ENCODE measurements at places on chromosomes 16 and 17.

- peak; percentile 65 for ATAC-seq
These were observed 55.3 kb downstream of the SKAP1 start for GRCh38 chr17:48374650-48375230.

GRCh38 chr17:28644787-28645575, at the start of gene BLTP2:
BLTP2 (minus strand) TSS chr17:28645158; CDS start chr17:28645056, 102 bp downstream.
- peak; percentile 97 for ATAC-seq

DNA sequence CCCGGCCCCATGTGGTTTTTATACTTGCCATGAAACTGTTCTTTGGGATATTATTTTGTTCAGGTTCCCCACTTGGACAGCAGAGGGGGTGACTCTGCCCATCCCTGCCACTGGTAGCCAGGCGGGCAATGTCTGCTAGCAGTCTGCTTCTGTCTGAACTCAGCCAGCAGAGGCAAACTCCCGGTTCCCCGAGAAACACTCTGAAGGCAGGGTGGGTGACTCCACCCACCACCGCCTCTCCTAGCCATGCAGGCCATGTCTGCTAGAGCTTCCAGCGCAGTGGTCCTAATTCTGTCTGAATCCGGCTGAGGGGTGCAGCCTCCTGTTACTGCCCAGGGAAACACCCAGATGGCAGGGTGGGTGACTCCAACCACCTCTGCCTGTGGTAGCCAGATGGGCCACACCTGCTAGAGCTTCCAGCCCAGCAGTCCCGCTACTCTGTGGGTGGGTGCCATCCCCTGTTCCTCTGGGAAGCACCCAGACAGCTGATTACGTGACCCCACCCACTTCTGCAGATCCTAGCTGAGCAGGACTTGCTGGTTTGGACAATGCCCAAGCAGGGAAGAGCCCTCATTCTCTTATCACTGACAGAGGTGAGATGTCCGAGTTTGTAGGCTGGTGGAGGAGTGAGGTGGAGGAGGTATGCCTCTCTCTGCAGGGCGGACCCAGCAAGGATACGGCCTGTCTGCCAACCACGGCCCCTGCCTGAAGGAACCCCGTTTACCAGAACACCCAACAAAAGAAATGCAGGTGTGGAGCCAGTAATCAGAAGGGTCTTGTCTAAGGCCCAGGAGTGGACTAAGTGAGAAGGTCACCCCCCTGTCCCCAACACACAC, 22.4 kb downstream of the NLRP1 start:
- no peak for ATAC-seq

DNA sequence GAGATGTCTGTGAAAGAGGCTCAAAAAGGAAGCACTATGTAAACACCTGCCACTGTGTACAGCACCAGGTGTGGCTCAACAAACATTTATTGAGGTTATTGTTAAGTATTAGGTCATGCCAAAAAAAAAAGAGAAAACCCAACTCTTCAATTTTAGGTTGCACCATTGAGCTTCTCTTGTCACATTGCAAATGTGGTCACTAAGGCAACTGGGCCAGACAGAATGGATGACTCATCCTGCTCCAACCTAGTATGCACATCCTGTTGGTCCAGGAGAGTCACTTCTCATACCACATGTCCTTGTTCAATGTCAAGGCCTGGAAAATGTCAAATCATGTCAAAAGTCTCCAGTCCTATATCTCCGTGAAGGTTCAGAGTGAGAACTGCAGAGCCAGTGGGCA, 25.0 kb downstream of the HOXB1 start:
- peak; percentile 79 for ATAC-seq

DNA sequence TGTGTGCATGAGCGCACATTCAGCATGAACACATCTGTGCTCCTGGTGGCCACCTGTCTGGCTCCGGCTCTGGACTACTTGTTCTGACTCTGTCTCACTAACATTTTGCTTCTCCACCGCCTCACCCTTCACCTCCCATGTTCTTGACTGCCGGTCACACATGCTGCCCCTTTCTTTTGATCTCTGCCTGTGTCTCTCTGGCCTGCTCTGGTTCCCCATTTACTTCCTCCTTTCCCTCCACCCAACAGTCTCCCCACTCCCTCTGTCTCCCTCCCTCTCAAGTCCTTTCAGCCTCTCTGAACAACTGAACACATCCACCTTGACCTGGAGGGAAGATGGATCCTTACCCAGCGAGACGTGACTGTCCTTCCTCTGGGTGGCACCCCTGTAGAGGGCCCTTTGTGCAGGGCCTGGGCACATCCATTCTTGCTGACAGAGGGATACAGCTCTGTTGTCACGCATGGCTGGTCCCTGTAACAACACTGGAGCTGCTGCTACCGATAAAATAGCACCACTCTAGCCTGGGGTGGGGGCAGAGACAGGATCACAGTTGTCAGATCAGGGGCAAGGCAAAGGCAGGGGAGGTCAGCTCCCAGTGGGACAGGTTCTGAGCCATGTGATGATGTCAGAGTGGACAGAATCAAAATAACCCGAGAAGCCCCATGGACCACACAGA, 11.0 kb downstream of the ZSCAN32 start:
- ATAC-seq, result no peak

DNA sequence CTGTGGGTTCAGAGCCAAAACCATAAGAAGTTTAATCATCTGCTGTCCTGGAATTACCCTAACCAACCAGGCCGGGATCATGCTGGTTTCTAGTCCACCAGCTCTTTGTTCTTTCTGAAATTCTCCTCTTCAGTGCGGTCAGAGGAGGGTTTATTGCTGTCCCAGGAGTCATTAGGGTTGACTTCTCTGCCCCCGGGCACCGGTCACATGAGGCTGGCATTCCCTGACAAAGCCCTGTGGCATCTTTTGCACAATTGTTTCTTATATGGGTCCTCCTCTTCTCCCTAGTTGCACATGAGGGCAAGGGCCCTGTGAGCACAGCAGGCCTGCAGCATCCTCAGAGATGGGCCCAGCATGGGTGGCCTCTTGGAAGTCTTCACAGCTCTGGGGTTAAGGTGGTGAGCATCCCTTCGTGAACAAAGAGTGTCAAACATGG, 243.9 kb downstream of the IRF8 start:
- no peak for ATAC-seq

DNA sequence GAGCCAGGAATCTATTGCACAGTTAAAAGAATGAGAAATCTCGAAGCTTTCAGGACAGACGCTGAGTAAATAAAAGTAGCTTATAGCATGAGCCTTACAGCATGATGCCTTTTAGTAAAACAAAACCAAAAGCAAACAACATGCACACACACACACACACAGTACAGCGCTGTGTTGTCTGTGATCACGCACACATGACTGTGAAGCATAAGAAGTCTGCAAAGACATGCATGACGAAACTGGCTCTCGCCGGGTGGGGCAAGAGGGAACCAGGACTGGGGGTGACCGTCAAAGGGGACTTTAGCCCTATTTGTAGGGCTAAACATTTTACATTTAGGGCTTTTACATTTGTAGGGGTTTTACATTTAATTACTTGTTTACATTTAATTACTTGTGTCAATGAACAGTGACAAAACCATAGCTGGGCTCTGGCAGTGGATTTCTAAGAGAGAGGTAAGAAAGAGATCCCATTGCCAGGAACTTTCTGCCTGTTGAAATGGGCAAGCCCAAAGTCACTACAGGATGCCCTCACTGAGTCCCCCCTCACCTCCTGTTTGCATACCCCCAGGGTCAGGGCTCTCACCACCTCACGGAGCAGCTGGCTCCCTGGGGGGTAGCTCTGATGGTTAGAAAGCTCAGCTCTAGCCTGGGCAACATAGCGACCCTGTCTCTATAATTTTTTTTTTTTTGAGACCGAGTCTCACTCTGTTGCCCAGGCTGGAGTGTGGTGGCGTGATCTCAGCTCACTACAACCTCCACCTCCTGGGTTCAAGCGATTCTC, 2.0 kb upstream of the TNFRSF13B start:
- ATAC-seq, result no peak

GRCh38 chr16:66508914-66509496, 40.9 kb downstream of the TK2 start:
- no peak for ATAC-seq

- ATAC-seq, result no peak
These were observed 6.2 kb downstream of the MPP2 start for GRCh38 chr17:43900858-43901754.

DNA sequence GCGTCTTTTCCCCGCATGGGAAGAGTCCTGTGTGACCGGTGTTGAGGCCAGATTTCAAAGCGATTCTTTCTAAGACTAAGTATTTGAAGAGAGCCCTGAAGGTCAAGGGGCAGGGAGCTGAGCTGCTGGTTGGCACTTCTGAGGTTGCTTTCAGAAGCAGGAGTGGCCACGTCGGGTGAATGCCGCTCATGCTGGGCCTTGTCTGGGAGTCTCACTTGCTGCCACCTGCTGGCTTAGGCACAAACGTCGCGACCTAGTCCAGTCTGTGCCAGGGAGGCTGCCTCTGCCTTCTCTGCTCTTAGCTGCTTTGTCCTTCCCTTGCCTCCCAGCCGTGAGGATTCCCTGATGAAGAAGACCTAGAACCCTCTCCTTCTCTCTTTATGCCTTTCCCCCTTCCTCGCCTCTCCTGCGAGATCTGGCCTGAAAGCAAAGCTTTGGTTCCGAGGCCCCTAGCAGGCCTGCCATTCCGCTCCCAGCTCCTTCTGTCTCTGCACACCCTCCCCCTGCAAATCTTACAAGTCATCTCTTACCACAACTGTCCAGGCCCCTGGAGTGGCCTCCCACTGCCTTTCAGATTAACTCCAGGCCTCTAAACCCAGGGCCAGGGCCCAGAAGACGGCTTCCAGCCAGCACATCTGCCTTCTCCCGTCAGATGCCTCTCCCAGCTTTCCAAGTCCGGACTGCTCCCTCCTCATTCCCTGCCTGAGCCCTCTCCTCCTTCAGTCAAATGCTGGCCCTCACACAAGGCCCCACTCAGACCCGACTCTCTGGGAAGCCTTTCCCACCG, 11.4 kb downstream of the CTNS start:
- ATAC-seq, result peak; percentile 94

DNA sequence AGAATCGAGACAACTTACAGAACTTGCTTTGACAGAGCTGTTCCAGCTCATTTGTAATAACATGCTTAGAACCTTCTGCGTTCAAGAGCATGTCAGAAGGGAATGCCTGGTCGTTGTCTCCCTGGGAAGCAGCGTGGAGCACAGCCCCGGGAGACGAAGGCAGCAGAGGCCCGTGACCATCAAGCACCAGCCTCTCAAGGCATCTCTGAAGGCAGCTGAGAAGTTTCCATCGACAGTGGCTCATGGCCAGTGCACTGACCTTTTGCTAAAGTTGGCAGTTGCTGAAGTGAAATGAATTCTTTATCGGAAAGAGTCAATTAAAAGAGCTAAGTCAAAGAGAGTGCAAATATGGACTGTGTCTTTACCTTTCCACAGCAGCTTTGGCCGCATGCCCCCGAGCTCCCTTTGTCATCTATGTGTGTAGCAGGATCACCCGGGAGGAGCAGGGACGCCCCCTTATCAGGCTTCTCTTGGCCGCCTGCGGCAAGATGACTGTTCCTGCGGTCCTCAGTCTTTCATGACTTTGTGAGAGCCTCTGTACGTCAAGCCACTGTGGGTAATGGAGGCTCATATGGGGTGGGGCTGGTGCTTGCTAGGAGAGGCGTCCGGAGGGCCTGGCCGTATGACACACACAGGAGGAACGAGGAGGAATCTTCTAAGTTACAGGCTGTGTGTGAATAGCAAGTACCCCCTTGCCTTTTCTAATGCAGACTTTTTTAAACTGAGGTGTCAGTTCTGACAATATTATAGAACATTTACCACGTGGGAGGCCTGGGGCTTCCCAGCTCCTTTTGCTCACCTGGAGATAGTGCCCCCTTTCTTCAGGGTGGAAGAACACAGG, 54.2 kb downstream of the LDHD start:
- no peak for ATAC-seq

GRCh38 chr17:82957961-82958561, 118.2 kb upstream of the ZNF750 start:
- peak; percentile 8 for ATAC-seq

GRCh38 chr16:14462811-14463210, 167.2 kb downstream of the PARN start:
- ATAC-seq, result no peak

DNA sequence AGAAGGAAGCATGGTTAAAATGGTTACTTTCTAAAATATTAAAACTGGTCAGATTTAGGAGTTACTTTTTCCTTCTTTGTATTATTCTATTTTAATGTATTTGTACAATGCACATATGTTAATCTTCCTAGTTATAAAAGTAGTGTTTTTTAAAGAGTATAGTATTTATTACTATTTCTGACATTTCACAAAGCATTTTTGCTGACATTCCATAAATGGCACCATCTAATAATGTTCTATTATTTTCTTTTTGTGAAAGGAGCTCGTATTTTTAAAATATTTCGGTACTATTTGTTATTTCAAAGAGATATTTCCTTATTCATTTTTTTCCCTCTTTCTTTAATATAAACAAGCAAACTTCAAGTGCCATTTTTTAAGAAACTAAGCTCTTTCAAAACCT, 47.5 kb upstream of the GSG1L start:
- no peak for ATAC-seq

DNA sequence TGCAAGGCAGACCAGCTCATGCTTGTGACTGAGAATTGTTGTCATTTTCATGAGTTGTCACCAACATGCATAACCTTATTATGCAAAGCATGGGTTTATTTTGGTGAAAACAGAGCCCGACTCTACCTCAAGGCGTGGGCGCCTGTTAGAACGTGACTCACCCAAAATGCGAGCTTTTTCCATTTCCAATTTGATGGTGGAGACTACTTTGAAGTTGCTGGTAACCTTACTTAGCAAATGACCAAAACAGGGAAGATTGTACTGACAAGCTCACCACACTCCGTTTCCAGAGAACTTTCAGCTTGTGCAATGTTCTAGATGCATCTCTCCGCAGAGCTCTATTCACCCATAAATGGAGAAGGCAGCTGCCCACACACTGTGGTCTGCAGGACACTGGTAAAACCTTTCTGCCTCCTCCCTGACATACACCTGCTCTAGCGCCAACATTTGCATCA, 284.5 kb downstream of the MAF start:
- ATAC-seq, result no peak

- no peak for ATAC-seq
These were observed 9.5 kb downstream of the CLTC start for GRCh38 chr17:59629174-59629573.

- peak; percentile 46 for ATAC-seq
These were observed 6.3 kb downstream of the TBC1D16 start for GRCh38 chr17:80029258-80029974.

GRCh38 chr17:2380950-2381649, 19.8 kb downstream of the MNT start:
- ATAC-seq, result no peak

- no peak for ATAC-seq
These were observed 3.1 kb downstream of the SLC26A11 start for GRCh38 chr17:80223142-80223815.

DNA sequence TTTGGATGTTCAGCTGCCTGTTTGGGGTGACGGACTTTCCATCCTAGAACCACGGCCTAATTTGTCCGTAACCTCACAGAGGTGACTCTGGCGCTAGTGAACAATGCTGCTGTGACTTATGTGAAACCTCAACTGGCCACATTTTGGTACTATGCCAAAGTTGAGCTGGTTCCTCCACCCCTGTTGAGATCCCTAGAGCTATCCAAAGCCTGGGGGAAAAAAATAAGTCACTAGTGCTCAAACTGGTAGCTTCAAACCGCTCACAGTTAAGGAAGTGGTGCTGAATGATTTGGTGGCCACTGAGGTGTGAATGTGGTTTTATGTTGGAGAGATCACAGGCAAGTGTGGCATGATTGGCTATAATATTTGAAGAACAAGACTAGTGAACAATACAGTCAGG, 11.3 kb upstream of the TUBG2 start:
- ATAC-seq, result no peak

All from SK-N-SH treated with all-trans-retinoic acid at 6 μM for 48 hours (cell line).